HS-5 (cell line): ENCODE measurements at places on chromosomes 2 and 18.

DNA sequence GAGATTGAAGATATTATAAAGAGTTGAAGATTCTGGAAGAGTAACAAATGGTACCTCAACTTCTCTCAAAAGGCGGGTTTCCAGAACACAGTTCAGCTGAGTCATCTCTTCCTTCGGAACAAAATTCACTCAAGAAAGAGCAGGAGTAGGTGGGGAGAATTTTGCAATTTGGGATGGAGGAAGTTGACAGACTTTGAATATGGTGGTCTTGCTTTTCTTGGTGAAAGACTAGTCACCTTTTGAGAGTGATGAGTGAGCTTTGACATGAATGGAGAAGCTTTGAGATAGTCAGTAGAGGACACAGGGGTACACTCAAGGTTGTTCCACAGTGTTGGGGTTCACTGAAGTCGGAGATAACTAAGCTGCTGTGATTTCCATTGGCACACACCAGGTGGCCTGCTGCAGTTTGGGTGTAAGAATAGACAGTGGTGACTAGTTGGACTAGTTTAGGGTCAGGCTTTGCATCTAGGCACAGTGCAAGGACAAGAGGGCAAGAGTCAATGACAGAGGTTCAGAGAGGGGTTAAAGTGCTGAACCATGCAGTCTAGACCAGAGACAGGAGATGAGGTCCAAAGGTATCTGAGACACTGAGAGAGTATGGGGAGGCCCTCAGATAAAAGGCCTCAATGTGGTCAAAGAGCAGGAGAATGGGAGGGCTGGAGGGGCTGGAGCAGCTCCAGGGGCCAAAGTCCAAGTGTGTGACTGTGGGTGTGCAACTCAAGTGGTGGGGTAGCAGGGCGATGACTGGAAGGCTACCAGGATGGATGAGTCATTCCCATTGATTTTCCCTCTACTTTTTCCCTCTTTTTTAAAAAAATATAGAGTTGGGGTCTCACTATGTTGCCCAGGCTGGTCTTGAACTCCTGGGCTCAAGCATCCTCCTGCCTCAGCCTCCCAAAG, 7.7 kb downstream of the CCL20 start:
- DNase-seq, result no peak

GRCh38 chr18:26868968-26869586, 3.6 kb upstream of the AQP4 start:
- DNase-seq, result no peak

- no peak for DNase-seq
Observed at GRCh38 chr2:134284119-134284670, 30.3 kb downstream of the MGAT5 start.

- DNase-seq, result no peak
Observed at GRCh38 chr2:173150087-173150486, 74.4 kb downstream of the MAP3K20 start.

DNA sequence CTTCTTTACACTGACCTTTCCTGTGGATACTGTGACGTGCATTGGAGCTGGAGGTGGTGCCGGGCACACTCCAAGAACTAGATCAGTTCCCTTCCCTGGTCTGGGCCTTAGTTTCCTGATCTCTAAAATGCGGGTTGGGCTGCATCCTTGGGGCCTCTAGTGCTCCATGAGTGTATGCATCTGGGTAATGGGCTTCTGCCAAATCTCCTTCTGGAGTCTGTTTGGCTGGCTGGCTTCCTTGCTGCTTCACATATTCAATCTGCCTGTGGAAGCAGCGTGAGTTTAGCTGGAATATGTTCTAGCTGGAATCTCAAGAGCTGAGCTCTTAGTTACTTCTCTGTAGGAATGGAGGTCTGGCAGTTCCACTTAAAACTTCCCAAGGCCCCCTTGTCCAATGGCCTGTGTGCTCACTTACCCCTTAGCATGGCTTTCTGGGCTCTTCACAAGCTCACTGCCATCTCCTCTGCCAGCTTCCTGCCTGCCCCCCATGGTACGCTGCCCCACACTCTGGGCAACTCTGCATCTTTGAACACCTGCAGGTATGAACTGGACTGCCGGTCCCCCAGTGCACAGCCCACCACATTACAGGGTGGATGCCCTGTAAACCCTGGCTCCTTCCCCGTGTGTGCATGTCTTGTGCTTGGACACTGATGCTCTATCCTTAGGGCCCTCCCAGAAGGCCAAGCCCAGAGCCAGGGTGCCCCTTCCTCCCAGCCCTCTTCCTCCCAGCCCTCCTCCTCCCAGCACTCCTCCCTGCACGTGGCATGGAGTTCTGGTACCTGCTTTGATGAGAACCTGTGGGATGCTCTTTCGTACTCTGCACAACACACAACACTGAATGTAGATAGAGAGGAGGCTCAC, 103.6 kb upstream of the SMAD2 start:
- DNase-seq, result no peak

DNA sequence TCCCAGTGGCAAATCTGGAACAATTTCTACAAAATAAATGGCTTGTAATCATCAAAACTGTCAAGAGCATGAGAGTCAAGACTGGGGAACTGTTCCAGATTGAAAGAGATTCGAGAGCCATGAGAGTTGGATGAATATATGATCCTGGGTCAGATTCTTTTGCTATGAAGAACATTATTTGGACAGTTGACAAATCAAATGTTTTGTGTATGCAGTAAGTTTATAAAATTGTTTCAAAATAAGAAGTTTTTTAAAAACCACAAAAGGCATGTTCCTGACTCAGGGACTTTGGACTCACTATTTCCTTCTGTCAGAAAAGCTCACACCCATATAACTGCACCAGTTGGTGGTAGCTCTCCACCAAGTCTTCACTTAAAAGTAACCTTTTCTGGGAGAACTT, 38.5 kb downstream of the ROCK2 start:
- DNase-seq, result peak; percentile 68

DNA sequence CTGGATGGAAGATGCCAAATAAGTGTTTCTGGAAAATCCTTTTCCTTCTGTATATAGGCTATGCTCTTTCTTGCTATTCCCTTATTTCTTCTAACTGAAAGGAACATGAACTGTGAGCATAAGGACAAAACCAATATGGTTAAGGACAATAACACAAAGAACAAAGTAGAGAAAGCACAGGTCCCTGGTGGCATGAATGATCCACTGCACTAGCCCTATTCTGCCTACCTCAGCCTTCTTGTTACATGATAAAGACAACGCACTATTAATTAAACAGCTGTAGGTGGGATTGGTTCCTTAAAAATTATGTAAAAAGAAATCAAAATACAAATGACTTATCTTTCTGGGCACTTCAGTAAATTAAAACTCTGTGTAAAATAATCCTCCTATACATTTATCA, 1.9 kb upstream of the WDR75 start:
- no peak for DNase-seq

- no peak for DNase-seq
Observed at GRCh38 chr2:171289316-171289715, 128.6 kb upstream of the TLK1 start.

GRCh38 chr2:109615637-109616144, 1.5 kb downstream of the SOWAHC start:
- no peak for DNase-seq

GRCh38 chr2:14560716-14561115, 71.8 kb upstream of the LRATD1 start:
- no peak for DNase-seq

DNA sequence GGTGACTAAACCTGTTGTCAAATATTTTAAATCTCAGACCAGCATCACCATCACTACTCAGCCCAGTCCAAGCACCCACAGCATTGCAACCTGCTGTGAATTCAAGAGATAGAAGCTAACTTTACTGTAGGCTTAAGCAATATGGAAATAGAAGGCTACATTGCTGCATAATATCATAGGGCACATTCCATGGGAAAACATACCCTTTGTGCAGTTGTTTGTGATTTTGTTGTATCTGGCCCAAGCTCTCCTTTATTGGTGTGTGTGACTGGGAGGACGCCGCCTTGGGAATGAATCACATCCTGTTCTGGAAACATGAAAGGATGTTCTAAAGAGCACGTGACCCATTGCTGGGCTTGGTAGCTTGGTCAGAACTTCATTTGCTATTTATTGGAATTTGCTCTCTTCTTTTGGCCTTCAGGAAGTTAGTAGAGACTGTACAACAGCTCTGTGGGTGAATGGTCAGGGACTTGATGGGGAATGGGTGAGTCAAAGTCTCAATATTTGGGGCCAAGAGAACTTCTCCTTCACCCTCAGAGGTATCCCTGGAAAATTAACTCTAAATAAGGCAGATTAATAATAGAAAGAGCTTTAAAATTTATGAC, 106.8 kb upstream of the SERPINE2 start:
- DNase-seq, result peak; percentile 76

GRCh38 chr2:66201242-66201641, 233.7 kb upstream of the MEIS1 start:
- DNase-seq, result no peak

GRCh38 chr2:47782381-47782670, 619 bp upstream of the MSH6 start:
- no peak for DNase-seq

DNA sequence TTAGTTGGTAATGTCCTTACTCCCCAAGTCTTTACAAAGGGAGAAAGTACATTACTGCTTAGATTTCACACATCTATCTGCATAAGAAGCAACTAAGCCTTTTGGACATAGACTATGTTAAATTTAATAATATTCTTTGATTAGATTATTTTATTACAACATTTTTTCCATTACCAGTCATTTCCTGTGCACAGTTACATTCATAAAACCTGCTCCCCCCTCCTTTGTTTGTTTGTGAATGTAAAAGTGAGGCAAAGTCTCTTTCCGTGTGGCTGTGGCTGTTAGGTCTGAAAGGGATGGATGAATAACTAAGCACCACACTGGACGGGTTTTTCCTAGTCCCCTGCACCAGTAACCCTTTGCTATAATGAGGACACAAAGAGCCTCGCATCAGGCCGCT, 9.6 kb downstream of the PTGR3 start:
- no peak for DNase-seq
